Endodermal cell (in vitro differentiated cells): ENCODE measurements at places on chromosomes 16 and 17. TPM values are rescaled to one million over a fixed set of nuclear protein-coding genes. Genes with fewer than 3 reads are reported as not detected.

Gene SLFN14
- total RNA-seq: not detected in 2 replicates

DNA sequence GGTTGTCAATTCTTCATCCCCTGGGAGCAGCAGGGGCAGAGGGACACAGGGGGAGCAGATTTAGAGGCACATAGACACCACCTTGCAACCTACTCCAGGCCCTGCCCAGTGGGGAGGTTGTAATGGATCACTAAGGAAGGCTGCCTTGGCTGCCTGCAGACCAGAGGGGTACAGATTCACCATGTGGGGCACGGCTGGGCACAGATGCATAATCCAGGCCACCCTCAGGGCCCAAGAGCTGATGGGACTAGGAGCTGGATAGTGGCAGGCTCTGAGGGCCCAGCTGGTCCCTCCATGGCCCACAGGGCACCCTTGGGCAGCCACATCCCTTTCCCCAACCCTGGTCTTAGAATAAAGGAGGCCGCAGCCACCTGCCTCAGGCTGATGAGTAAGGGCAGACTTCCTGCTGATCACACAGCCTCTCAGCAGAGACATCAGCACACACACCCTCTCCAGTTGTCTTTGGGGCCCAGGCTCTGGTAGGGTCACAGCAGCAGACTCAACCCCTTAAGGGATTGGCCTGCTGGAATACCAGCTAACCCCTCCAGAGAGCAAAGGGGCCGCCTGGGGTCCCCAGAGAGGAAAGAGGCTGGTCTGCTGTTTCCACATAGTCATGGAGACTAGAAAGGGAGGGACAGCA lies 224.9 kb downstream of the GSG1L start:
- peak; percentile 24 for DNase-seq

GRCh38 chr17:76946772-76947135 lies 78.5 kb downstream of the MGAT5B start:
- DNase-seq: no peak

Gene TNP2
- not detected in 2 replicates for total RNA-seq
